ENCODE measurements at places on chromosomes 6 and 20. TPM values are rescaled to one million over a fixed set of nuclear protein-coding genes. Genes with fewer than 3 reads are reported as not detected.

FRMD1 gene
- not detected for total RNA-seq

AGER gene
- total RNA-seq: not detected

OXT gene
- not detected for total RNA-seq

C20orf141 gene
- total RNA-seq: not detected

PERP gene
- total RNA-seq: 24.7 TPM

IPCEF1 gene
- total RNA-seq: 0.36 TPM

MTFR2 gene
- total RNA-seq: 5.2 TPM

ASIP gene
- not detected for total RNA-seq

PTP4A1 gene
- total RNA-seq: 53.9 TPM

OPN5 gene
- not detected for total RNA-seq
